Right ventricle myocardium inferior (tissue), 1 donor: ENCODE measurements at places on chromosomes 4 and X.
A peak's percentile ranks its signal among the peaks of the same experiment; 100 is the strongest.

GRCh38 chrX:110286106-110286505 lies 31.8 kb downstream of the AMMECR1 start:
- no peak for DNase-seq

DNA sequence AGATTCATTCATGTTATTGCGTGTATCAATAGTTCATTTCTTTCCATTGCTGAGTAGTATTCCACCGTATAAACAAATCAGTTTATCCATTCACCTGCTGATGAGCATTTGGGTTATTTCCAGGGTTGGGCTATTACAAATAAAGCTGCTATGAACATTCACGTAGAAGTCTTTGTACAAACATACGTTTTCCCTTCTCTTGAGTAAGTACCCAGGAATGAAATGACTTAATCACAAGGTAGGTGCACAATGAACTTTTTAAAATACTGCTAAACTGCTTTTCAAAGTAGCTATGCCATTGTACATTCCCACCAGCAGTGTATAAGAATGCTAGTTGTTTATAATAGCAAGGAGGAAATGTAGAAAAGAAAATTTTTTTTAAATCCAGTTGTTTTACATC lies 35.9 kb downstream of the SYTL4 start:
- no peak for DNase-seq

DNA sequence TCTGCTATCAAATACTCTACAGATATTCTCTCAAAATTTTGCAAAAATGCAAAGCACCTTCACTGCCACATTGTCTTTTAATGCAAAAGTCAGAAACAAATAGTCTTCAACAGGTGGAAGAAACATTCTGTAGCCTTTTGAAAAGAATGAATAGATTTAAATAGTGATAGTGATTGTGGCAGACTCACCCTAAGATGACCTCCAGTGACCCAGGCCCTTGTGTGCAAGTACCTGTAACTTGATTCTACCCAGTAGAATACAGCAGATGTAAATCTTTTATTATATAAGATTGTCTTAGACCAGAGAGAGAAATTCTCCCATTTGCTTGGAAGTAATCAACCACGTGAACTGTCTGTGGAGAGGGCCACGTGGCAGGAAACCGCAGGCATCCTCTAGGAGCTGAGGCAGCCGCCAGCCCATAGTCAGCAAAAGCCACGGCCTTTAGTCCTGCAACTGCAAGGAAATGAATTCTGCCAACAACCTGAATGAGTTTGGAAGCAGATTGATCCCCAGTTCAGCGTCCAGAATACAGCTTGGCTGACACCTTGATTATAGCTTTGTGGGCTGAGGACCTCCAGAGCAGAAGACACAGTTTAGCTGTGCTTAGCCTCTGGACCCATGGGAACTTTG lies 272.5 kb downstream of the ARHGAP10 start:
- DNase-seq, result no peak

DNA sequence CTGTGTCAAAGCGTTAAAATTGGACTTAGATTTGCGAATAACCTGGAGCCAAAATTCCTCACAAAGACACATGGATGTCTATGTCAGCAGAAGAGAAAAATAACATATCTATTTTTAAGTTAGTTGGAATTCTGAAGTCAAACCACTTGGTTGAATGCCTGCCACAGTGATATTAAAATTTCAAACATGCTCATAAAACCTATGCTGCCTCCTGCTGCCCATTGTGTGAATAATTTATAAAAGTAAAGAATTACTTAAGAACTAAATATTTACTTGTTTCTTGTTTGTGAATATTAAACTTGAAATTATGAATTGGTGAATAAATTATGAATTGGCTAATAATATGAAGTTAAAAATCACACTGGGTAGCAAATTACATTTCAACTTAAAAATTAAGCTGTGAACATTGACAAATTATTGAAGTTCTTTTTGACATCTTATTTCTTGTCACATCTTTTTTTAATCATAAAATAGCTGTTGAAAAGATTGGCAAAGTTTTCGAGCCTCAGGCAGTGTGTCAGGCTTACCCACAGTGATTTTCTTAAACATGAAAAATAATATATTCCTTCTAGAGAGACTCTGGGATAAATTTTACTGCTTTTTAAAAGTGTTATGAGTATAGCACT lies 35.4 kb downstream of the FABP2 start:
- no peak for DNase-seq

GRCh38 chr4:168273838-168274237 lies 44.7 kb downstream of the DDX60 start:
- DNase-seq, result no peak

DNA sequence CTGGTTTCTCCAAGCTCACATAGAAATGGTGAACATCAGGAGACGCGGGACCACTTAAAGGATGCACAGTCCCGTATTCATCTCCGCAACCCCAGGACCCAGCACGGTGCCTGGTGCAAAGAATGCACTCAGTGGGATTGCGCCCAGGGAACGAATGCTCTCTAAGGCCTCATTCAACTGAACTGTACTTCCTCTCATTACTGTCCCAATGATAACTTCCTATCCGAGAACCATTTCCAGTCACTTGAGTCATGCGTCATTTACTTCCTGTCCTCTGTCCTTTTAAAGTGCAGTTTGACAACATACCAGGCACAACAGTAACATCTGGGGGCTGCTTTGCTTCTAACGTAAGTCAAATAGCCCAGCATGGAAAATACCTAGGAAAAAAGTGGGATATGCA lies 75.7 kb downstream of the RBM47 start:
- no peak for DNase-seq

GRCh38 chrX:41857670-41858069 lies 65.7 kb downstream of the CASK start:
- no peak for DNase-seq

DNA sequence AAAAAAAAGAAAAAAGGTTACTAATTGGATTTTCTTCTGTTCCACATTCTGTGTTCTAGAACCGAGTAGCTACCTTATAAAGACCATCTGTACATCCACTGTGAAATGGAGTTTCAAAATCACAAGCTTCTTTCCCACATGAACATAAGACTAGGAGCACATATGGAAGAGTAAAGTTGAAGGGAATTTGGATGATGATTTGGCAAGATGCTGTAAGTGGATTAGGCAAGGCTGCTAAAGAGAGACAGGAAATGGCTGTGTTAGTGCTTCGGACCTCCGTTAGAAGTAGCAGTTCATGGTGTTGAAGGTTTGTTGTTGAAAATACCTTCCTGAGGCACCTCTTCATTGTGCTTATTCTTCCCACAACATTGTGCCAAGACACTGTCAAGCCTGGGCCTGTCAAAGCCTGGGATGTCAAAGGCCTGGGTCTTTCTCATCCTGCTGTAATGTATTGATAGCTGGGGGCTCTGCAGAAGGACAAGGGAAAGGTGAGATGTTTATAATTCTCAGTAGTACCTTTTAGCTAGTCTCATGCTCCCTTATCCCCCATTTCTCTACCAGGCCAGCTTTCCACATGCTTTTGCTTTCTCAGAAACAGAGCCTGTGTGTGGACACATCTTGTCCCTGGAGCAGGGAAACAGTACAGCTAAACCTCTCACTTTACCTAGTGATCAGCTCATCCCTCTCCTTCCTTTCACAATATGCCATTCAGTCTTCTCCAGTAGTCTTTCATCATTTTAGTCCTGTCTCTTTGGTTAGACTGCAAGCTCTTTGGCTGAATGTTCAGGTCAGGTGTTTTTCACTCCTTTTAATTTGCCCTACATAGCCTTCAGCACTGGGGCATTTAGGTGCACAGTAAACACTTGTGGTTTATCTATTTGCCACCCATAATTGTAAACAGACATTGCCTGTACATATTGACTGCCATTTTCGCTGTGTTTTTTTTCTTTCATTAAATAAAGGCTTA lies 37.9 kb upstream of the CYP2U1 start:
- DNase-seq, result no peak

DNA sequence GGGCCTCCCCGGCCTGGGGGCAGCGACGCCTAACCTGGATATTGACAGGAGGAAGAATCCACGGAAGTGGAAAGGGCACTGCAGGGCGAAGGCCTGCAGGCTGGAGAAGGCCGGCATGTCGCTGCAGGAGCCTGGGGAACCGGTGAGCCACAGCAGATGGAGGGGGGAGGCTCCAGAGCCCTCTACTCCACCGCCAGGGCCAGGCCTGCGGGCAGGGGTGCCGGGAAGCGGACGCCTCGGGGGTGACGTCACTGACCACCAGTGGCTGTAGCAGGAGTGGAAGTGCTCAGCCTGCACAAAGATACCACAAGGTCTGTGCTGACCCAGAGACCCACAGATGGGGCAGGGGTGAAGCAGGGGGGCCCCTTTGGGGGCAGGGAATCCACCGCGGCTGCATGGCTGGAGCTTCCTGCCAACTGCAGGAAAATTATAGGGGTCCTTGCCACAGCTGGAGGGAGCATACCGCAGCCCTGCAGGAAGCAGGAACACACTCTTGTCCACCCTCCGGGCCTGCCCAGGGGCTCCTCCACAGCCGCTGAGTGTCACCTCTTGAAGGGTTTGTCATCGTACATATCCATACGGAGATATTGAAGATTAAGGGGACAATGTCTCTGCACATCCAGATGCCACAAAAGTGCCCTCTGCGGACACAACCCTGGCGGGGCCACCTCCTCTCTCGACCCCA lies 7.6 kb upstream of the HTRA3 start:
- DNase-seq, result peak; percentile 70

- no peak for DNase-seq
Measured at GRCh38 chrX:27838185-27838584, 30.4 kb downstream of the MAGEB10 start.

DNA sequence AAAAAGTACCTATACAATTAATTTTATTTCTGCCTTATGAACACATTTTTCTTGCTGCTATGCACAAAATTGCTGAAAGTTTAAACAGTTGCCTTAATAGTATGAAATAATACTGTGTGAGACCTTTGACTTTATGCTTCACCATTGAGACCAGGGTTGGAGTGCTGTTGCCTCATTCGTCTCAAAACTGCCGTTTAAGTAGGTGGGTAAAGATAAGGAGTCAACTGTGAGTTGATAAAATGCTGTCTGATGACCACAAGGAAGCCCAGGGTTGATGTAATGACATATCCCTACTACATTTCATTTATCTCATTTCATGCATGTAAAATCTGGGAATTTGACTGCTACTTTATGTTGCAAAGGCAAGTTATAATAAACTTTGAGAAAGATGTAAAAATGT lies 23.4 kb downstream of the STK26 start:
- DNase-seq, result no peak

- DNase-seq, result no peak
Measured at GRCh38 chr4:1014291-1015167, 3.1 kb downstream of the FGFRL1 start.

- no peak for DNase-seq
Measured at GRCh38 chr4:65597697-65598096, 72.6 kb downstream of the EPHA5 start.

- DNase-seq, result no peak
Measured at GRCh38 chrX:103688946-103689345, 2.4 kb upstream of the MORF4L2 start.

- no peak for DNase-seq
Measured at GRCh38 chrX:3461397-3462165, 115.1 kb upstream of the MXRA5 start.

DNA sequence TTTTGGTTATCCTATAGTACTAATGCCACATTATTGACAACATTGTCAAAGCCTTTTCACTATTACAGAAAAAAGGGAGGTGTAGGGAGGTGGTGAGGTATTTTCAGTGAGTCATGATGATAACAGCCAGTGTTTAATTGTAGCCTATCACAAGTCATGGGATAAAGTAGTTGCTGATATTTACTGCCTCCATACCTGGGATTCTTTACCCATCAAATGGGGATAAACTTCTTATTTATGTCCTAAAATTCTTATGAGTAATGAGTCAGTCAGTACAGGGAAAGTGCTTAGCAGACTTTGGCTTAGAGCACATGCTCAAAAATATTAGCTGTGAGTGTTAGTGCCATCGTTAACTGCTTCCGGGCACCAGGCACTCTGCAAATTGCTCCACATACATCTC lies 25.7 kb downstream of the ADGRG2 start:
- DNase-seq, result no peak

DNA sequence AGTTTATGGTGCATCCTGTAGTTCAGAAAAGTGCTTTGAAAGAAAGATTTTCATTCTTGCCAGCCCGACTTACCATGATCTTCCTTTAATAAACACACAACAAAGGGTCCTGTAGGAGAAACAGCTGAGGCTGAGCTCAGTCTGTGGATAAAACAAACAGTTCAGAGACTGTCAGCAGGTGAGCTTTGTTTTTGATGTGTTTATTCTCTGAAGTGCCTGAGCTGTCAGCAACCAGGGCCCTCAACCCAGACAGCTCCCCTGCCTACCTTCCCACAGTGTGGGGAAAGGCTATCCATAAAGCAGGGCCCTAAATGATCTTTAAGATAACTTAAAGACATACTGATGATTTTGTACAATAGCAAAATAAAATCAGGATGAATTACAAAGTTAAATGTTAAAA lies 459.2 kb upstream of the GALNT7 start:
- no peak for DNase-seq

DNA sequence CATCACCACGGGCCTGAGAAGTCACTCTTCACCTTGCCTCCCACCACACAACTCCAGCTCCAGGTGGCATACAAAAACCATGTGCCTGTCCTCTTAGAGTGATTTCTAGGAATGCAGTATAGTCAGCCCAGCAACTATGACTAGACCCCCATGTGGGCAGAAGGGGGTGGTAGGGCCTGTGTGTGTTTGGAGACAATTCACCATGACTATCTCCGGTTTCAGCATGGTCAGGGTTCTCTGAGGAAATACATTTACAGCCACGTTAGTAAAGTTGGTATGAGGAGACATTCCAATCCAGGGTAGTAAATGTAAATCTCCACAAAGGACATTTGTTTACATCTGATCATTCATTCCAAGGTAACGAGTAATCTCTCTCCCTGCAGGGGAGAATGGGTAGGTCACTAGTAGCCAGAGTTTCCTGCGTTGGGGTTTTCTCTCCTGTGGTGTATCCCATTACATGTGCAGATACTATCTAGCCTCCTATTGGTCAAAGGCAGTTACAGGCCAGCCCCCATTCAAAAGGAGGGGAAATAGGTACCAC lies 4.2 kb upstream of the MTMR1 start:
- no peak for DNase-seq

GRCh38 chr4:147933779-147934178 lies 201.9 kb downstream of the ARHGAP10 start:
- DNase-seq, result no peak

- DNase-seq, result no peak
Measured at GRCh38 chr4:107212565-107212964, 176.5 kb upstream of the DKK2 start.

- DNase-seq, result no peak
Measured at GRCh38 chr4:170386511-170386910, 296.8 kb upstream of the AADAT start.

GRCh38 chrX:24214568-24214967 lies 65.0 kb downstream of the ZFX start:
- no peak for DNase-seq

DNA sequence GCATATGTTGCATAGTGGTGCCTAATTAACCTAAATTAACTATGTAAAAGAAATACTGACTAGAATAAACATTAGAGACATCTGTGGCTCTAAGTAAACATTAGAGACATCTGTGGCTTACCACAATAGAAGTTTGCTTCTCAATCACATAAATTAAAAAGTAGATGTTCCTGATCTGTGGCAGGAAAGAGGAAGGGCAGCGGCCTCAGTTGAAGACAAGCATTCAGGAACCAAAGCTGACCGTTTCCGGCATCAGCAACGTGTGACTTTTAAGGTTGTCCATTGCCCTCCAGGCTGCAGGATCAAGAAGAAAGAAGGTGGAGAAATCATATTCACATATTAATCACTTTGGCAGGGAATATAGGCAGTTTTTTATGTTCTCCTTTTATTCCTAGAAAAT lies 336.3 kb upstream of the TRAM1L1 start:
- DNase-seq, result no peak
